ENCODE measurements at places on chromosomes 7 and 10. TPM values are rescaled to one million over a fixed set of nuclear protein-coding genes. Genes with fewer than 3 reads are reported as not detected.
A peak's percentile ranks its signal among the peaks of the same experiment; 100 is the strongest.

Gene STOX1
- 0.66 TPM for total RNA-seq

DNA sequence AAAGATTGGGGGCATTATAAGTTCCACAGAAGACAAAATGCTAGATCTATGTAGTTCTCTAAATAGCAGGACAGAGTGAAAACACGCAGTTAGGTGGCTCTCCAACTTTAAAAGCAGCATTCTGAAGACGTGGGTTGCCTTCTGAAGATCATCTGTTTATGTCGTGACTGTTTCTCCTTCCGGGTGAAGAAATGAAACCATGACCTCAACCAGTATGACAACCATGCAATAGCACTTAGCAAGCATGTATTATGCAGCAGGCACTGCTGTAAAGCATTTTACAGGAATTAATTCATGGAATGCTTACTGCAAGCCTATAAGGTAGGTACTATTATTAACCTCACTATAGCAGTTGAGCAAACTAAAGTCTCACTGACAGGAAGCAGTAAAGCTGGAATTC lies 125.2 kb downstream of the SLC25A13 start:
- no peak for DNase-seq

- DNase-seq = no peak
These were observed at the start of gene PRTFDC1 for GRCh38 chr10:24952143-24952706. Gene PRTFDC1, minus strand, starts transcription at chr10:24952606. Its CDS starts 31 bp downstream, at chr10:24952575.

GRCh38 chr7:74420006-74420405 lies 33.7 kb upstream of the GTF2IRD1 start:
- DNase-seq = no peak

DNA sequence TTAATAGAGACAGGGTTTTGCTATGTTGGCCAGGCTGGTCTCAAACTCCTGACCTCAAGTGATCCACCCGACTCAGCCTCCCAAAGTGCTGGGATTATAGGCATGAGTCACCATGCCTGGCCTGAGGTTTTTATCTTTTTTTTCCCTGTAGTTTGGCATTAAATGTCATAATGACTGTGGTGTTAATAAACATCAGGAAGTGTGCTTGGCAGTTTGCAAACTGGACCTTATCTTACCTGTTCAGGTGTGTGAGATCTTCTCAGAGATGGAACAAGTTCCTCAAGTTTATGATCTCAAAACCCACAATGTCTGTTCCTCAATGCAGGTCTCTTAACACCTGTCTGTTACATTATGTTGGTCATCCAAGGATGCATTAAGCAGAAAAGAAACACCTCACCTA lies 80.0 kb downstream of the ARID5B start:
- DNase-seq = no peak

Gene HOXA9
- 0.18 TPM for total RNA-seq

- peak; percentile 72 for DNase-seq
These were observed 169.6 kb downstream of the ZNF365 start for GRCh38 chr10:62543571-62544355.

- peak; percentile 79 for DNase-seq
These were observed 24.6 kb downstream of the TBXAS1 start for GRCh38 chr7:139853506-139854123.

DNA sequence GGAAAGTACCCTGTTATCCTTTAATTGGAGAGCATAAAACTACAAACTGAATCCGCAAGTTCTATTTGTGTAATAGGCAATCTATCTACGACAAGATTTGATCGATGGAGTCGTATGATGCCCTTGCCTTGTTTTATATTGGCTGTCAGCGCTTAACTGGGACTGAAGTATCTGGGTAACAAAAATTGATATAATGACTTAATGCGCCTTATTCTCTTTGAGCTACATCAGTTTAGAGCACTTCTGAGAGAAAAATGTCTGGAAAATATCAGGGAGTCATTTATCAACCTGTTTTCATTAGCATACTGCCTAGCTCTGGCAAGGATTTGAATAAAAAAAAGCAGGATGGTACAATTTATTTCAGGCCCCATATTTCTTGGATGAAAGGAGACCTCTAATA lies 262.1 kb downstream of the LRMDA start:
- DNase-seq = no peak

GRCh38 chr7:32462977-32463376 lies 27.2 kb downstream of the LSM5 start:
- no peak for DNase-seq

GRCh38 chr7:103387242-103387641 lies 39.8 kb downstream of the PSMC2 start:
- DNase-seq = no peak

DNA sequence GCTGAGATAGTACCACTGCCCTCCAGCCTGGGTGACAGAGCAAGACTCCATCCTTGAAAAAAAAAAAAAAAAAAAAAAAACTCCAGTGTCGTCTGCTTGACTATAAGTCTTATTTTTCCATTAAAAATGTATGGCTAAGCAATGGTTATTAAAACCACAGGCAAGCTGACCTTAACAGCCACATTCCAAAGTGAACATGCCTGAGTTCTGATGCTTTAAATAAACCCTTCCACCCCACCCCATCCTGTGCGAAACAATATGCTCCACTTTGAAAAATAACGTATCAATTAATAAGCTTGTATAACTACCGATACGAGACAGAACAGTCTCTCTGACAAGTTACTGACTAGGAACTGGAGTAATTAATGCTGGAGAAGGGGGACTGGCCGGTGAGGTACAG lies 63.7 kb downstream of the LARP4B start:
- DNase-seq = no peak

DNA sequence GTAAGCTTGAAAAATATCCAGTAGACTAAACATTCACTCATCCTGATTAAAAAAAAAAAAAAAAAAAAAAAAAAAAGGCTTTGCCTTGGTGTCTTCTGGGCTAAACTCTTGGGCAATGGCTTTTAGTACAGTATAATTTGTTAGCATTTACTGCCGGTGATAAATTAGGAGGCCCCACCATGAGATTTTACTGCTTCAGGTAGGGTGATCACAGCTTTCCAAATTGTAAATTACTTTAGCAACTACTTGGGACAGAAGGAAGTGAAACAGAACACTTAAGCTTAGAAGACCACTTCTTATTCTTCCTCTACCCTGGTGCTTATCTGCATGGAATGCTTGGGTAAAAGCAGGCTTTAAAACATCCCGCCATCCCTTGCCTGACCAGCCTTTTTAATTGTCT lies 152.1 kb downstream of the HIBADH start:
- DNase-seq = no peak
